ENCODE measurements at places on chromosomes 5 and 9.

GRCh38 chr5:143888912-143889311 is 77.0 kb downstream of the HMHB1 start:
- DNase-seq = no peak

DNA sequence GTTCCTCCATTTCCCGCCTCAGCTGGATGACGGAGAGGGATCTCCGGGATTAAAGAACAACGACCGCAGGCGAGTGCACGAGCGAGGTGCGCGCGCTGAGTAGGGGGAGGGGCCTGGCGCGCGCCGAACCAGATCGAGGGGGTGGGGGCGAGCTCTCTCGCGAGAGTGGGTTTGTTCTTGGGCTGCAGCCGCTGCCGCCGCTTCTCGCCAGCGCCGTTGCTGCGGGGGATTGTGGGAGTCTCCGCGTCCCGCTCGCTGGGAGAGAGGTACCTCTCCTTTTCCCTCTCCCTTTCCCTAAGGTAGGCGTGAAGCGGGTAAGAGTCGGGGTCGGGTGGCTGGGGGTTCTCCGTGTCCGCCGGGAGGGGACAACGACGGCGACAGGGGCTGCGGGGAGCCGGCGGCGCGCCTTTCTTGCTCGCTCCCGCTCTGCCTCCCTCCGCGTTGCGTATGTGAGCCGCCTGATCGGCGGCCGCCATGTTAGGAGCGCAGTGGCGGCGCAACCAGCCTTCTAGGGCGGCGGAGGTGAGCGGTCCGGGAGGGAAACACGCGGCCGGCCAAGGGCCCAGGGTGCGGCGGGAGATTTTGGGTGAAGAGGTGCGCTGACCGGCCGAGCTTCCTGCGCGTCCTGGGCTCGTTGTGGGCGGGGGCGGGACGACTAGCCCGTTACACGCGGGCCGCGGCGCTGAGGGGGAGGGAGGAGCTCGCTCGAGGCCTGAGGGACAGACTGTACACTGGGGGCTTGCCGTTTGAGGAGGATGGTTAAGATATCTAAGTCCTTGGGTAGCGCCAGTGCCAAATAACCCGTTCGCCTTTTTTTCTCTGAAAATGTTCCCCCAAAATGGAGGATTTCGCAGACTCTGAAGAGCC is at the start of gene MATR3:
Gene MATR3, plus strand, starts transcription at position 234 of the 867 bp plus-strand sequence. CDS start 13,676 bp downstream, outside the sequence.
- DNase-seq = peak; percentile 93

DNA sequence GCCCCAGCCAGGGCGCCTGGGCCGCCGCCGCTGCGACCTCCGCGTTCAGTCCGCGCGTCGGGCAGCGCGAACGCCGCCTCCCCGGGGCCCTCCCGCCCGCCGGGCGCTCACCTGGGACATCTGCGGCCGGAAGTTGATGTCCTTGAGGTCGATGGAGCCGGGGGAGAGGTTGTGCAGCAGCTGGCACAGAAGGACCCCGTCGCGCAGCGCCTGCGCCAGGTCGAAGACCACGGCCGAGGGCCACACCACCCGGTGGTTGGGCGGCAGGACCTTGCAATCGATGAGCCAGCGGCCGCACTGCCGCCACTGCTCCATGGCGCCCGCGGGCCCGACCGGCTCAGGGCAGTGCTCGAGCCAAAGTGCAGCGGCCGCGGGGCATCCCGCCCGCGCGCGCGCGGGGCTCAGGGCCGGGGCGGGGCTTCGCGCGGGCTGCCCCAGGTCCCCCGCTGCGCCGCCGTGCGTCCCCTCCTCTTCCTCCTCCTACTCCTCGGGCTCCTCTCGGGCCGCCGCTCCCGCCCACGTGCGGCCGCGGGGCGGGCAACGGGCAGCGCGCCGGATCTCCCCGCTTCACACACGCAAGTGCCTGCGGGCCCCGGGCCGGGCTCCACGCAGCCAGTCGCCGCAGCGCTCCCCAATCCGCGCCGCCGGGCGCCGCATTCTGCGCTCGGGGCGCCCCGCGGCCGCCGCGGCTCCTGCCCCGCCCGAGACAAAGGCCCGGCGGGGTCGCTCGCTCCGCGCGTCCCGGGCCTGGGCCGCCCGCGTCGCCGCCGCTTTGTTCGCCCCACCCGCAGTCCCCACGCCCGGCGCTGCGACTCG is at the start of gene VAV2:
Gene VAV2, minus strand, starts transcription at position 361 of the 816 bp plus-strand sequence. Its CDS starts 46 bp downstream, at position 315.
- DNase-seq = no peak

- DNase-seq = no peak
These were observed 716.3 kb downstream of the BRINP1 start for GRCh38 chr9:118652912-118653311.

DNA sequence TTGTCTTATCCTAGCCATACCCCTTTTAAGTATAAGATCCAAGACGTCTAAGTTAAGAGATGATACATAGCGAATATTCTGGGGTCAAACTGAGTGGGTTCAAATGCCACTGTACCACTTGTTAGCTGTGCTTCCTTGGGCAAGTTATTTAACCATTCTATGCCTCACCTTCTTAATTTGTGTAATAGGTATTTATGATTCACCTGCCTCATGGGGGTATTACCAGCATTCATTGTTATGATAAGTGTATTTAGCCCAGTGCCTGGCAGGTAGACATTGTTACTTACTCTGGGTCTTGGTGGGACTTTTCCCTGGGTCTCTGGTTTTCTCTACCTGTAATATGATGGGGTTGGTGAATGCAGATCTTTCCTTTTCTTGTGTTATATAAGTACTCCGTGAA is 3.8 kb downstream of the LARP1 start:
- DNase-seq = no peak

DNA sequence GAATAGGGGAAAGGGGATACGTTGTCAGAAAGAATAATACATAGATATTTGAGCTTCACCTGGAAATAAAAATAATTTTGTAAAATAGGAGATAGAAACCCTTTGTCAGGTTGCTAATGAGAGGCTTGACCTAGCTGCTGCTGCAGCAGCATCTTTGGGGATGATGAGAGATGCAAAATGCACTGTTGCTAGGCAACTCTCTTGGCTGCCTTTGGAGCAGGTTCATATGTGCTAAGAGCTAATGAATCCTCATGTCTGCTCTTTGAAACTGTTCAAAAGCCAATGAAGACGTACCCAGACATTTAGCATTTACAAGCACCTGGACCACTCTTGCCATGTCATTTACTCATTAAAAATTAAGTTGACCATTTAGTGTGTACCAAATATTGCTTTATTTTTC is 121.7 kb downstream of the FOCAD start:
- peak; percentile 52 for DNase-seq

- peak; percentile 85 for DNase-seq
These were observed 62.3 kb downstream of the ACER2 start for GRCh38 chr9:19470981-19471650.

- no peak for DNase-seq
These were observed 54.5 kb downstream of the STK10 start for GRCh38 chr5:172133359-172134029.

DNA sequence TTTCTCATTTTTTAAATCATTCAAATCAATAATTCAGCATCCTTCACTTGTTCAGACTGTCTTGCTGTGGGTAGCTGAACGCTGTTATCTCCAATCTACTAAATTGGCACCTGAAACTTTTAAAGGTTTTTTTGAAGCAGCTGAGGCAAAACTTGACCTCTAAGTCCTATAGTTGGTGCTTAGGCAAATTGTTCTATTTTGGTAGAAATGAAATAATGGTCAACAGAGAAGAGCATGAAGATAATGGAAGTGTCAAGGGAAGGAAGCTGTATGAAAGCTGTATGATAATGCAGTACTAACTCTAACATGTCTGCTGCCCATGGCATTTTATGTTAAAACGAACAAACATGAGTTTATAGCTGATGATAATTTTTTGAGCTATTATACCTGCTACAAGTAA is 138.0 kb downstream of the GDNF start:
- no peak for DNase-seq

DNA sequence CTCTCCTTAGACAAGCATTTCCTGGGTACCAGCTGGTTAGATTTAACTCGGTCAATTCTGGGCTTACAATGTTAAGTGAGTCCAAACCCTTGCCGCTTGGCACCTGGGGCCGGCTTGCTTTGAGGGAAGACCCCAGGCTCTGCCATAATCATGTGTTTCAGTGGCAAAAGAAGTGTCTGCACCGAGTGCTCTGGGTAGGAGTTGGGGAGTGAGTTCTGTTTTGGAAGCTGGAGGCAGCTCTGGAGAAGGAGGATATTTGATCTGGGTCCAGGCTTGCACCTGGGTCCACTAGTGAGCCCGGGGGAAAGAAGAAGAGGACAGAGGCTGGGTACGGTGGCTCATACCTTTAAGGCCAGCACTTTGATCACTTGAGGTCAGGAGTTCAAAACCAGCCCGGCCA is 8.4 kb upstream of the OLFM1 start:
- no peak for DNase-seq

- DNase-seq = peak; percentile 82
These were observed 6.1 kb downstream of the CCNI2 start for GRCh38 chr5:132753135-132753987.

GRCh38 chr9:134503301-134504105 is 138.1 kb upstream of the COL5A1 start:
- no peak for DNase-seq

- no peak for DNase-seq
These were observed 18.2 kb downstream of the VLDLR start for GRCh38 chr9:2639786-2640185.

DNA sequence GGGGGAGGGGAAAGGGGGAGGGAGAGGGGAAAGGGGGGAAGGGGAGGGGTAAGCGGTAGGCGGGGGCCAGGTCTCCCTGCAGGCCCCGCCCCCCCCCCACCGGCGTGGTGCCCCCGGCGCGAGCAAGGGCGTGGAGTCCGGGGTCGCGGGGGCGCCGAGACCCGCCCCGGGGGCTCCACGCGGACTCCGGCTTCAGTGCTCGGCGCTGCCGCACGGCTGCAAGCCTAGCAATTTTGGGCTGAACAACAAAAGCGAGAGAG is 10.8 kb downstream of the C9orf50 start:
- DNase-seq = no peak

DNA sequence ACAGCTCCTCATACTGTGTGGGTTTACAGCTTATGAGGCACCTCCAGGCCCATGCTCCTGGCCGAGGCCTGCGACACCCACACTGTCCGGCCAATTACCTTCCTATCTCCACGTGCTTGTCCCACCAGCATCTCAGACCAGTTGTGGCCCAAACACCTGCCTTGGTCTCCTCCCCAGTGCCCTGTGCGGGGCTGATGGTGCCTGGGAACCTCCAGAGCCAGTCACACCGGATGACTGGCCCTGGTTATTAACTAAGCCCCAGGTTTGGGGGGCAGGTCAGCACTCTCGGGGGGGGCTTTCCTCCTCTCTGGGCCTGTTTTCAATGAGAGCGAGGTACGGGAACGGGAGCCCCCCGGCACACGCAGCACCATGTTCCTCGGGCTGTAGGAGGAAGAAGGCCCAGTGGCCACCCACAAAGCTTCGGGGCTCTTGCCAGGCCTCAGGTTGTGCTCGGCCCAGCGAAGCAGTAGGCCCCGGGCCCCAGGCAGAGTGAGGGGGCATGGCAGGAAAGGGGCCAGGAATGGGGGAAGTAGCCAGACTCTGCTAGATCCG is 76.0 kb upstream of the PHYKPL start:
- no peak for DNase-seq

- DNase-seq = no peak
These were observed 51.7 kb downstream of the EPB41L4A start for GRCh38 chr5:112367400-112367799.

- DNase-seq = no peak
These were observed 75.8 kb downstream of the OXCT1 start for GRCh38 chr5:41794471-41794870.

- peak; percentile 64 for DNase-seq
These were observed 10.7 kb downstream of the IL4 start for GRCh38 chr5:132684491-132684890.

DNA sequence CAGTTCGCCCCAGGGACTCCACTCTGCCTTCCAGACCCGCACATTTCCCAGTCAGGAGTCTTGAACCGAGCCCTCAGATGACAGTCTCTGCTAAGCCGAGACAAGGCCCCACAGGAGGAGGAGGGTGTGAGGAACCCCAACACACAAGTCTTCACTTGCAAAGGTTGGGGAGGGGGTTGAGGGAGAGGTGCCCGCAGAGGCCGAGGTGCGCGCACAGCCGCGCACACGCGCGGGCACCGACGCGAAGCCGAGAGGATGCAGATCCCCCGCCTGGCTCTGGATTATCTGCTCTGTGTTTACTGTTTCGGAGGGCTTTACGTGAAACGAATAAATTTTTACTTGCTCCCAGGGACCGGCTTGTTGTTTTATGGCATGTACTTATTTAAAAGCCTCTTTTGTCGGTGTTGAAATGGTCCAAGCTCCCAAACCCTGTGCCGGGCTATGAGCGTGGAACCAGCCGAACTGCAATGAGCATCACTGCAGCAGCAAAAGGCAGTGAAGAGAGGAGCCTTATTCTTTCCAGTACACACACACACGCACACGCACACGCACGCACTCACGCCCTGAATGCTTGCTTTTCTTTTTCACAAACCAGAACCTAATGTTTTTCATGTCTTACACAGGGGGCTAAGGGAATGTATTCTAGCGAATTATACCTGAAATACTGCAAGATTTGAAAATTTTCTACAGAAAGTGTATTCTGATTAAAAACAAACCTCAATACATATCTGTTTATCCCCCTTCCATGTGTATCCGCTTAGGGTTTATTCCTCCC is 297.7 kb downstream of the PARP8 start:
- no peak for DNase-seq

GRCh38 chr9:8186560-8186959 is 387.0 kb upstream of the DMAC1 start:
- no peak for DNase-seq

- no peak for DNase-seq
These were observed 212.5 kb downstream of the GAS1 start for GRCh38 chr9:86734771-86735170.

DNA sequence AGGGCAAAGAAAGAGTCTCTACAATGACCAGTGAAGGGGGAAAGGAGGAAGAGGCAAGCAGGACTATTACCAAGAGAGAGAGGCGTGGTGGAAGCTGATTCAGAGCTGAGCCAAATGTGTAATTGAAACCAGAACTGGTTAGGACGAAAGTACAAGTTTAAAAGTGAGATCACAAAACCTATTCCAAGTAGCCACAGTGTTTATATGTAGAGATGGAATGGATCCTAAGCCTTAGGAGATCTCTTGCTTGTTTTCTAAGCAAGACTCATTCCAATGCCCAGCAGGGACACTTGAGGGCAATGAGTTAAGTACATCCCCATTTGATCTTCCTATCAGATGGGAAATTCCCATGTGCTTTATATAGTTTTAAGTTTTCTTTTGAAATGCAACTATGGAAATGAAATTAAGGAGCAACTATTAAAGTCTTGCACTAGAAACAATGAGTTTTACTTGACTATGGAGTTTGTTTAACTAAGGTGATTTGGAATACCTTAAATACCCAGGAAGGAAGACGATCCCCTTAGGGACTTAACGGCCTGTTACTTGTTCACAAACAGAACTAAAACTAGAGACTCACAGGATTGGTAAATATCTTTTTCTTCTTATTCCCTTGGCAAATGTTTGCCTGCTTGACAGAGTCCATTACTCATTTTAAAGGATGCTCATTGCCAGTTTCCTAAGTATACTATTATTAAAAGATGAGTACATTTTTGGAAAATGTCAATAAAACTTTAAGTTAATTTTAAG is 51.1 kb upstream of the SNX2 start:
- no peak for DNase-seq

DNA sequence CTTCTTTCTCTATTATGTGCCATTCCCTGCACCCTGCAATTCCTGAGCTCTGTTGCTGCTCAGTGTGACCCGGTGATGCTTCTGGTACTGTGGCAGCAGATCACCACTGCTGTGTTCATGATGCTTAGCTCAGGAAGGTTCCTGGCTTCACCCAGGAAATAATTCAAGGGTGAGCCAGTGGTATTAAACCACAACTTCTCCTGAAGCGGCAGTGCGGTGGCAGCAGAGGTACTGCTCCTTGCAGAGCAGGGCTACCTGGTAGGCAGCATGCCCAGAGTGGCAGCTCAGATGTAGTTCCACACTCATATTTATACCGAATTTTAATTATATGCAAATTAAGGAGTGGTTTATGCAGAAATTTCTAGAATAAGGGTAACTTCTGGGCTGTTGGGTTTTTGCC is 213.8 kb upstream of the ZNF608 start:
- DNase-seq = no peak

Measured in putamen (tissue), 1 donor.